CD4-positive, CD25-positive, alpha-beta regulatory T cell (primary cell): ENCODE measurements at places on chromosomes 16 and 17. TPM values are rescaled to one million over a fixed set of nuclear protein-coding genes. Genes with fewer than 3 reads are reported as not detected.

The ITGA2B gene
- total RNA-seq: 19.5 TPM

The PLEKHH3 gene
- total RNA-seq: 4.8 TPM

The SLFN11 gene
- total RNA-seq: 61.9 TPM

DNA sequence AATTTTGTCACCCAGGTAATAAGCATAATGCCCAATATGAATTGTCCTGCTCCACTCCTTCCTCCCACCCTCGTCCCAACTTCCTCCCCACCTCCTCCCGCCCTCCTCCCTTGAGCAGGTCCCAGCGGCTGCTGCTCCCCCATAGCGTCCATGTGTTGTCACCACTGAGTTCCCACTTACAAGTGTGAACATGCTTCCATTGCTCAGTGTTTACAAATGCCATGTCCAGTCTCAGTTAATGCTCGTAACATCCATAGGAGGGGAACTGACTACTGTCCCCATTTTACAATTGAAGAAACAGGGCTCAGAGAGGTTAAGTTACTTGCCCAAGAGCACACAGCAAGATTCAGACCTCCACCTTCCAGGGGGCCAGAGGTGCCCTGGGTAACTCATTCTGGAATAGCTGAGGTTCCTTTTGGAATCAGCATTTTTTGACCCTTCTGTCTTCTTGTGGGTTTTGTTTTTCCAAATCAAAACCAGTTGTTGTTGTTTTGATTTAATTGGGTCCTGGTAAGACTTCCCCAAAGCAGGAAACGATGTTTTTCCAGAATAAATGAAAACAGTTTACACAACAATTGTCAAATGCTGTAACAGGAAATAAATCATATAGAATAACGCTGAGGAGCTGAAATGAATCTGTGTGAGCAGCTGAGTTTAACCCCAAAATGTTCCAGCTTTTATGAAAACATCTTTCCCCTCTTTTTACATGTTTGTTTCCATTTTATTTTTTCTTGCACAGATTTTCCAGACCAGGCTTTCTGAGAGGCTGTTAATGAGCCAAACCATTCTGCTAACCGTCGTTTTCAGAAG, 73.9 kb downstream of the ZDHHC7 start:
- no peak for DNase-seq
- H3K36me3 ChIP-seq: no peaks in the 10 kb centered on the region
- no peaks in the 10 kb centered on the region for H3K4me1 ChIP-seq
- H3K27ac ChIP-seq: no peak overlapping the region
- no peaks in the 10 kb centered on the region for H3K27me3 ChIP-seq

DNA sequence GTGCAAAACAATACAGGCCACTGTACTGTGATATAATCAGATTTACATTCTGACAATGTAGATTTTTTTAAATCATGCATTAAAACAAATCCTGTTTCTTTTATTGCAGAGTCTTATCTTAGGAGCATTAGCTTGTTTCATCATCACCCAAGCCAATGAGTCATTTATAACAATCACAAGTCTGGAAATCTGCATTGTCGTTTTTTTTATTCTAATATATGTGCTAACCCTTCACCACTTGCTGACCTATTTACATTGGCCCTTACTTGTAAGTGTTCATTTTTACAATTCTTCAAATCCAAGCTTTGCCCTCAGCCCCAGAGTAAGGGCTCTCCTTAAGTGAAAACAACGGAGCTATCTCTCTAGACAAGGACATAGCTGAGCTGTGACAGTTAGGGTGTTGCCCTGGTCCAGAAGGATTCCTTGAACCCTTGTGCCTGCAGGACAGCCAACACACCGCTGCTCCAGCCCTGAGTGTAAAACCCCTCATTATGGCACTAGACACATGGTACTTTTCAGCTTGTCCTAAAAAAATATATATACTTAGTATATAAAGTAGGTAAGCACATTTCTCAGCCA, 3.7 kb downstream of the CMTM1 start:
- no peaks in the 10 kb centered on the region for H3K4me1 ChIP-seq
- no peaks in the 10 kb centered on the region for H3K27me3 ChIP-seq
- H3K27ac ChIP-seq: no peak overlapping the region
- H3K4me3 ChIP-seq: no peak overlapping the region
- peaks cover 29% of the 10 kb centered on the region for H3K36me3 ChIP-seq
- no peak for DNase-seq

- no peaks in the 10 kb centered on the region for H3K4me1 ChIP-seq
- no peak overlapping the region for H3K27ac ChIP-seq
- DNase-seq: no peak
- no peaks in the 10 kb centered on the region for H3K36me3 ChIP-seq
- no peaks in the 10 kb centered on the region for H3K27me3 ChIP-seq
Observed at GRCh38 chr16:77509796-77510195, 75.0 kb upstream of the ADAMTS18 start.

DNA sequence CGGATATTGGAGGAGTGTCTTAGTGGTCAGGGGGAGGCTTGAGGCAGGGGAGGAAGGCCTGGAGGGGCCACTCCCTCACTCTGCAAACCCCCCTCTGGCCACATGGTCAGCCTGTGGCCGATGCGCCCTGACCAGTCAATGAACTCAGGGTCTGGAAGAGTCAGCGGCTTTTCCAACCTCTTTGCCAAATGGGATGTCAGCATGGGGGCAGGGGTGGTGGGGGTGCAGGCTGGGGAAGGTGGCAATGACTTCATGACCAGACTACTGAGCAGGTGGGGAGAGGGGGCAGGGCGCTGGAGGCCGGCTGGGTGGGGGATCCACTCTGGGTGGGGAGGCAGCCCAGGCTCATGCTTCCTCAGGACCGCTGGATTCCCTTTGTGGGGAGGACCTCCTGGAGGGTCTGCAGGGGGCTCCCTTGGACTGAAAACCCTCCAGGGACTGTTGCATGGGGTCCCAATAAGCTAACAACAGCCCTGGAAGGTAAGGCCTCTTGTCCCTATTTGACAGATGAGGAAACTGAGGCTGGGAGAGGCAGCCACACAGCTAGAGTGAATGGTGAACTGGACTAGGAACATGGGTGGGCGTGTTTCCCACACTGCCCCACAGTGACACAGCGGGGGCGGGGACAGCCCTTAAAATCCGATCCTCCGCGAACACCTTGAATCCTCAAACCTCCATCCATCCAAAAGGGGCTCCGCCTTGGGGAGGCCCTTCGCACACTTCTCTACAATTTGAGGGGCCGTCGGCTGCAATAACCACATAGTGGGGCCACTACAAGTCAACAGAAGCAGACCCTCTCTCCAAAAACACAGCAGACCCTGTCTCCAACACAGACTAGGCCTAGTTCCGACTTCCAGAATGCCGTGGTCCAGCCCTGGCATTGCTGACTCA, 81.0 kb upstream of the TOB1 start:
- H3K36me3 ChIP-seq: no peaks in the 10 kb centered on the region
- H3K4me1 ChIP-seq: peaks cover 51% of the 10 kb centered on the region
- H3K27ac ChIP-seq: no peak overlapping the region
- no peak overlapping the region for H3K4me3 ChIP-seq

GRCh38 chr16:84055366-84055765, 12.8 kb upstream of the SLC38A8 start:
- H3K4me3 ChIP-seq: no peak overlapping the region
- peaks cover 84% of the 10 kb centered on the region for H3K36me3 ChIP-seq
- no peaks in the 10 kb centered on the region for H3K4me1 ChIP-seq
- H3K27ac ChIP-seq: no peak overlapping the region

- no peaks in the 10 kb centered on the region for H3K36me3 ChIP-seq
- H3K4me3 ChIP-seq: no peak overlapping the region
- no peak overlapping the region for H3K27ac ChIP-seq
- H3K4me1 ChIP-seq: no peaks in the 10 kb centered on the region
- no peak for DNase-seq
- H3K27me3 ChIP-seq: peaks cover 3% of the 10 kb centered on the region
Observed at GRCh38 chr16:79800016-79800608, 199.6 kb upstream of the MAF start.

- no peaks in the 10 kb centered on the region for H3K27me3 ChIP-seq
- H3K4me3 ChIP-seq: no peak overlapping the region
- H3K27ac ChIP-seq: no peak overlapping the region
- no peaks in the 10 kb centered on the region for H3K36me3 ChIP-seq
- no peaks in the 10 kb centered on the region for H3K4me1 ChIP-seq
Observed at GRCh38 chr16:83029467-83029866, 402.7 kb downstream of the CDH13 start.

DNA sequence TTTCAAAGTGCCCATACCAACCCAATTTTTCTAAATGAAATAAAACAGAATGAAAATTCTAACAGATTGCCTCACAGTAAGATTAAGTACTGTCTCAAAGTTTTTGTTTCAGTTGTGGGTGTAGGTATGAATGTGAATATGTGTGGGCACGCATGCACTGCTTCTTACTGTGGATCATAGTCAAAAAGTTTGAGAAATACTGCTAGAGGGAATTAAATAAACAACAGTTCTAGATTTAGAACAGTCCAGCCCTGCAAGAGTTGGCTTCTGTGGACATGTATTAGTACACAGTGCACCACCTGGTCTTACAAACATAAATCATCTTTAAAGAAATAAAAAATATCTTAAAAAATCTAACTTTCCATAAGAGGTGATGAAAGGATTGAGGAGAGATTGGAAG, 8.4 kb downstream of the ZNF652 start:
- H3K36me3 ChIP-seq: no peaks in the 10 kb centered on the region
- H3K27ac ChIP-seq: no peak overlapping the region
- H3K4me3 ChIP-seq: no peak overlapping the region
- peaks cover 18% of the 10 kb centered on the region for H3K4me1 ChIP-seq
- DNase-seq: no peak

- H3K4me3 ChIP-seq: no peak overlapping the region
- no peak for DNase-seq
- H3K36me3 ChIP-seq: no peaks in the 10 kb centered on the region
- no peaks in the 10 kb centered on the region for H3K4me1 ChIP-seq
- no peaks in the 10 kb centered on the region for H3K27me3 ChIP-seq
Observed at GRCh38 chr17:70772761-70773160, 603.4 kb downstream of the KCNJ2 start.

GRCh38 chr17:13353590-13353989, 248.1 kb downstream of the HS3ST3A1 start:
- H3K4me3 ChIP-seq: no peak overlapping the region
- no peaks in the 10 kb centered on the region for H3K36me3 ChIP-seq
- H3K27me3 ChIP-seq: no peaks in the 10 kb centered on the region

GRCh38 chr17:55162556-55162946, 102.2 kb upstream of the HLF start:
- no peaks in the 10 kb centered on the region for H3K4me1 ChIP-seq
- H3K36me3 ChIP-seq: no peaks in the 10 kb centered on the region
- H3K27me3 ChIP-seq: no peaks in the 10 kb centered on the region
- no peak overlapping the region for H3K4me3 ChIP-seq
- no peak overlapping the region for H3K27ac ChIP-seq

GRCh38 chr16:29316761-29317183, 89.7 kb downstream of the NPIPB11 start:
- no peaks in the 10 kb centered on the region for H3K4me1 ChIP-seq
- H3K27ac ChIP-seq: no peak overlapping the region
- no peak overlapping the region for H3K4me3 ChIP-seq
- no peaks in the 10 kb centered on the region for H3K27me3 ChIP-seq
- no peak for DNase-seq
- no peaks in the 10 kb centered on the region for H3K36me3 ChIP-seq
